ENCODE measurements at places on chromosomes 2 and 18. TPM values are rescaled to one million over a fixed set of nuclear protein-coding genes. Genes with fewer than 3 reads are reported as not detected.

INPP5D gene
- 3.7 TPM for polyA plus RNA-seq

CIB4 gene
- not detected for polyA plus RNA-seq

STEAP3 gene
- 10.9 TPM for polyA plus RNA-seq

KIAA2012 gene
- 0.42 TPM for polyA plus RNA-seq

SLC4A5 gene
- polyA plus RNA-seq: 0.37 TPM

CNNM4 gene
- polyA plus RNA-seq: 6.3 TPM

LHCGR gene
- not detected for polyA plus RNA-seq

CPS1 gene
- 1.5 TPM for polyA plus RNA-seq

SP9 gene
- 0.61 TPM for polyA plus RNA-seq

SOWAHC gene
- 3.0 TPM for polyA plus RNA-seq

MAP3K19 gene
- not detected for polyA plus RNA-seq

SERPINB10 gene
- not detected for polyA plus RNA-seq

CIAO1 gene
- 58.6 TPM for polyA plus RNA-seq

ELP2 gene
- 49.6 TPM for polyA plus RNA-seq

SLC23A3 gene
- polyA plus RNA-seq: not detected

NXPH2 gene
- not detected for polyA plus RNA-seq

IHH gene
- polyA plus RNA-seq: not detected

PROM2 gene
- polyA plus RNA-seq: 1.7 TPM

DHX57 gene
- 10.4 TPM for polyA plus RNA-seq

INHBB gene
- polyA plus RNA-seq: 13.9 TPM

MTLN gene
- 64.6 TPM for polyA plus RNA-seq

EFHD1 gene
- 263 TPM for polyA plus RNA-seq

SKOR2 gene
- not detected for polyA plus RNA-seq

IL1B gene
- 0.53 TPM for polyA plus RNA-seq

CFAP65 gene
- 0.61 TPM for polyA plus RNA-seq

ADAM23 gene
- 6.0 TPM for polyA plus RNA-seq

ANKRD30BL gene
- polyA plus RNA-seq: not detected

FAM124B gene
- 0.29 TPM for polyA plus RNA-seq

WDPCP gene
- 3.3 TPM for polyA plus RNA-seq

DHRS9 gene
- polyA plus RNA-seq: 0.44 TPM

NT5C1B gene
- polyA plus RNA-seq: not detected

GPR55 gene
- polyA plus RNA-seq: 0.08 TPM

DES gene
- polyA plus RNA-seq: 9.7 TPM

Data from brain (organoid and tissue), 16 donors.